ENCODE measurements at places on chromosomes 16 and 17. TPM values are rescaled to one million over a fixed set of nuclear protein-coding genes. Genes with fewer than 3 reads are reported as not detected.

NPIPA5 gene
- 0.26 TPM for total RNA-seq

DNA sequence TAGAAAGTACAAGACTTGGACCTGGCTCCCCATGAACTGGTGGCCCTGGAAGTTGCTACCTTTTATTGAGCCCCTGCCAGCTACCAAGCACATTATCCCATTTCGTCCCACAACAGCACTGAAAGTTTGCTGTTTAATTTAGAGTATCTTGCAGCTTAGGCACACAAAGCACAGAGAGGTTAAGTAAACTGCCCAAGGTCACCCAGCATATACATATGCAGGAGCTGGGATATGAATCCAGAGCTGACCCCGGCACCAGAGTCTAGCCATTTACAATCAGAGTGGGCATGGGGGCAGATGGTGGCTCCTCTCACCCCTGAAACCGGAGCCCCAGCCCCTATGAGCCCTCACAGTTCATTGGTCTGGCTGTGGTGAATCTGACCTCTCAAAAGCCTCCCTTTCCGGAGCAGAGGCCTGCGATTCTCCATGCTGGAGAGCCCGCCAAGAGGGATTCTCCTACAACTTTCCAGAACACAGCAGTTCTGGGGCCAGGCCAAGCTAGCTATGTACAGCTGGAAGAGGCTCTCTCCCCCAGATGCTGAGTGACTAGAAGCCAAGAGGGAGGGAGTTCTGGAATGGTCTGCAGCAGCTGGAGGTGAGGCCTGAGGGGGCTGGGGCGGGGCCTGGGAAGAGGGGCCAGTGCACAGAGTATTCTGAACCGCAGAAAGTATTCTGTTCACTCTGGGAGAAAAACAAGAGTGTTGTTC, 58.3 kb downstream of the SREBF1 start:
- DNase-seq, result no peak

ST6GALNAC2 gene
- total RNA-seq, result 23.0 TPM

DNA sequence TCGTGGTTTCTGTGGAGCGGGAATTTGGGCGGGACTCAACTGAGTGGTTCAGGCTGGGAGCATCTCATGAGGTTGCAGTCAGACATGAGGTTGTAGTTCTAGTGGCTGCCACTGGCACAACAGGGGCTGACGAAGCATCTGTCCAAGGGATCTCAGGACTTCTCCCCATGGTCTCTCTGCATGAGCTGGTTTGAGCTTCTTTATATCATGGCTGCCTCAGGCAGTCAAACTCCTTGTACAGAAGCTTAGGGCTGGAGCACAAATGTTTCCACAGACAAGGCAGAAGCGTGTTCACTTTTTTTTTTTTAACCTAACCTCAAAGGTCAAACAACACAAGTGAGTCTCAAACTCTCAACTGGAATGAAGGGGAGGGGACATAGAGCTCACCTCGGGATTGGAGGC, 243.3 kb downstream of the MSI2 start:
- DNase-seq, result no peak

DNA sequence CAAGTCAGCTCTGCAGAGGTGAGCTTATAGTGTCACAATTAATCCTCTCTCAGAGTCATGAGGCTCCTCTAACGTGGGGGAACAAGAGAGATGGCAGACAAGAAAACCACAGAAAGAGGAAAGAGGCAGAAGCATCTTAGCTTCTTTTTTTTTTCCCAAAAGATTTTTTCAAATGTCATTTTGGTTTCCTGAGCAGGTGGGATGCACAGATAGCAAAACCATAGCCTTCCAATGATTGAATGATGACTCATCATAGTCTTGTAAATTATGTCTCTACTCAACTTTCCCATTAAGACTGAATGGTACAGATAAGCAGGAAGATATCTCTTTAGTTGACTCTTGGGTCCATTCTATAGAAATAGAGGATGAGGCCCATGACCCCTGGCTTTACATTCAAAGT, 162.8 kb upstream of the ZFHX3 start:
- no peak for DNase-seq

GRCh38 chr17:72943826-72944689, 148.4 kb downstream of the SLC39A11 start:
- DNase-seq, result no peak

DNA sequence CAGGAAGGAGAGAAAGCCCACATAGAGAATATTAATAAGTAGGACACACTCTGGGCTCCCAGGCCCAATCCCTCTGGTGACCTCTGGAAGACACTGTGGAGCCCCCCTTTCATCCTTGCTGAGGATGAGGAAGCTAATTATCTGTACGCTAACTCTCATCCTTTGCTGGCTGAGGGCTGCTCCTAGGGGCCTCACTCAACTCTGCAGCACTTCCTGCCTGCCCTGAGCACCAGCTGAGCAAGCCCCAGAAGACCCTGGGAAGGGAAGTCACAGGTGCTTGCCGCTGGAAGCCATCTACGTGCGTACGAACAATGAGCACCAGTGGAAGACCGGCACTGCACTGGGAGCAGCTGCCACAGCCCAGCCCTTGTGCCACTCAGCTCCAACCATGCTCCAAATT, 145.8 kb upstream of the CDH5 start:
- DNase-seq, result no peak

DNA sequence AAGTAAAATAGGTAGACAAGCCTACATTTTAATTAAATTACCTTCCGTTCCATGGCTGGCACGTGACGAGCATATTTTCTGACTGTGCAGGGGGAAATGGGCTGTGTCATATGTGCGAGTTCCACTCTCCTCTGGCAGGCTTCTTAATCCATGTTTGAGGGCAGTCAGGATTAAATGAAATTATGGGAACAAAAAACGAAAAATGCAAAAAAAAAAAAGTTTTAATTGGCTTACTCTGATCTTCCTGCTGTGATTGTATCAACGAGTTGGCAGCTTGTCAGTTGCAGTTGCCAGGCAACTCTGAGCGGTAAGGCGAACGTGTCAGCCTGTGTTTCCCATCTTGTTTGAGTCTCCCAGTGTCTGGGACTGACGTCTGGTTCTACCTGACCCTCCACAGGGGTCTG, 302.9 kb upstream of the XYLT1 start:
- no peak for DNase-seq

GRCh38 chr16:12255919-12256665, 279.6 kb downstream of the SNX29 start:
- no peak for DNase-seq

- no peak for DNase-seq
Measured at GRCh38 chr17:73548620-73549311, 95.5 kb downstream of the SDK2 start.

KRTAP16-1 gene
- total RNA-seq, result not detected

DNA sequence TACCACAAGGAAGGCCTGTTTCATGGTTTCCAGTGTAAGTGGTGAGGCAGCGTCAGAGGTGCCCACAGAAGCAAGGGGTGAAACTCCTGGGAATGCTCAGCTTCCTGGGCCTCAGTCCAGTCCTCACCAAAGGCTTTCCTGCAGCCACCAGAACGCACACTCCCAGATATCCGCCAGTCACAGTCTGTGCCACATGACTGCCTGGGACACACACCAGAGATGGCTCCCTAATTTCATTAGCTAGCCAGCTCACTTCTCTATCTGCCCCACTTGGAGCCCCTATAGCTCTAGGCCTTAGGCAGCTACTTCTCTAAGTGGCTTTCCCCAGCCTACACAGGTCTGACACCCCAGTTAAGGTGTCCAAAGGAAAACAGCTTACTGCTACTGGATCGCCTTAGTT, 77.0 kb downstream of the CYTH1 start:
- no peak for DNase-seq

KRTAP4-9 gene
- total RNA-seq, result not detected

FZD2 gene
- total RNA-seq, result 35.4 TPM

- no peak for DNase-seq
Measured at GRCh38 chr16:84303023-84303422, 8.3 kb downstream of the WFDC1 start.

DNA sequence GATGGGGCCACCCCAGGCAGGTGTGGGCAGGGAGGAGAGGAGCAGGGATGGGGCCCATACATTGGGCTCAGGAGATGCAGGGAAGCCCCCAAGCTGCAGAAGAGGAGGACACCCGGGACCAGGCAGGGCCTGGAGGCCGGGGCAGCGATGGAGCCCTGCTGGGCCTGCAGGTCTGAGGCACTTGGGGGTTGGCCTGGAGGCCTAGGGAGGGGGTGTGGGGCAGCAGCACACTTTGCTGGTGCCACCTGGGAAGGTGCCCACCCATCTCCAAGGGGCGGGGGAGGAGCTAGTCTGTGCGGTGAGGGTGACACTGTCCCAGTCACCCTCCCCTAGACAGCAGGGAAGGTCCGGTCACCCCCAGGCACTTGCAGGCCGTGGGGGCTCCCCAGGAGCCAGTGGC, 6.4 kb upstream of the CCDC57 start:
- no peak for DNase-seq

- DNase-seq, result no peak
Measured at GRCh38 chr17:46796956-46797530, 21.4 kb downstream of the WNT3 start.

DNA sequence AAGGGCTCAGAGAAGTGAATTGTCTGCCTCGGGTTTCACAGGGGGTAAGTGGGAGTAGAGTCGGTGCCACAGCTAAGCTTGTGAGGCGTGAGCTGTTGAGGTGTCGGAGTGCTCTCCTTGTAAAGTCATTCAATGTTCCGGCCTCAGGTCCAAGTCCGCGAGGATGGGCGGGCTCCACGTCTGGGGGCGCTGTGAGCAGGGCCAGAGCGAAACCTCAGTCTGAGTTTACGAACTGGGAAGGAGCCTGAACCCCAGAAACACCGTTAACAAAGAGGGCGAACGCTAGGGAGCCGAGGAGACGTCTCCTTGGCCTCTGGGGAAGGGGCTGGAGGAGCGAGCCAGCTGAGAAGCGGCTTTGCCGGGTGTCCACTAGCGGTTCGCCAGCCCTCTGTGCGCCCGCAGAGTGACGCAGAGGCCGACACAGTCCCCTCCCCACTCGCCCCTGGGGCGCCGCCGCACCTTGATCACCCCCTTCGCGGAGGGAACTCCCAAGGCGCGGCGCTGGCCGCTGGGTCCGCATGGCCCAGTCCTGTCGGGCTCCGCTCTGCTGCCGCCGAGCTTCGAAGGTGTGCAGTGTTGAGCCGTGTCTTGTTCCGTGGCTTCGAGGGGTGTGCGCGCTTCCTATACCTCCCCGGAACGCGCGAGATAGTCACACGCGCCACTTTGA, 4.9 kb downstream of the IRX3 start:
- DNase-seq, result no peak

CHST5 gene
- total RNA-seq, result 0.15 TPM

GRCh38 chr17:45820052-45820780, 24.5 kb upstream of the SPPL2C start:
- no peak for DNase-seq

DNA sequence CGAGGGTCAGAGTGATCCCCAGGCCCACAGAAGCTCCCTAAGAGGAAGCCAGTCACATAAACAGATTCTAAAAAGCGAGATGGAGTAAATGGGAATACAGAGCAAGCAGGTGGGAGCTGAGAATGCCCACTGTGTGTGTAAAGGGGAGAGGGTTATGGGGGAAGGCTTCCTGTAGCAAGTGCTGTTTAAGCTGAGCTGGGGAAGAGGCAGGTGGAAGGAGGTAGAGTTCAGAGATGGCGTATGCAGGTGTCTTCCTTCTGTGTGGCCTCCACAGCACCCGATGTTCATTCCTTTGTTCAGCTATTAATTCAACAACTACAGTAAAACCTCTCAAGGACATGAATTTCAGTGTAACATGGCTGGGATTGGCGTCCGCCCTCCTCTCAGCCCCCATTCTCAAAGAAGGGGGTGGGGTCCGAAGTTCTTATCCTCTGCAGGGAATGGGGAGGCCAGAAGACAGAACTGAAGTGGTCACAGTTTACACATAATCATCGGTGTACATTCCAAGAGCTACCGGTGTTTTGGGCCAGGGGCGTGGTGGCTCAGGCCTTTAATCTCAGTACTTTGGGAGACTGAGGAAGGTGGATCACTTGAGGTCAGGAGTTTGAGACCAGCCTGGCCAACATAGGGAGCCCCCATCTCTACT, 1.8 kb downstream of the EEF2K start:
- DNase-seq, result no peak

DNA sequence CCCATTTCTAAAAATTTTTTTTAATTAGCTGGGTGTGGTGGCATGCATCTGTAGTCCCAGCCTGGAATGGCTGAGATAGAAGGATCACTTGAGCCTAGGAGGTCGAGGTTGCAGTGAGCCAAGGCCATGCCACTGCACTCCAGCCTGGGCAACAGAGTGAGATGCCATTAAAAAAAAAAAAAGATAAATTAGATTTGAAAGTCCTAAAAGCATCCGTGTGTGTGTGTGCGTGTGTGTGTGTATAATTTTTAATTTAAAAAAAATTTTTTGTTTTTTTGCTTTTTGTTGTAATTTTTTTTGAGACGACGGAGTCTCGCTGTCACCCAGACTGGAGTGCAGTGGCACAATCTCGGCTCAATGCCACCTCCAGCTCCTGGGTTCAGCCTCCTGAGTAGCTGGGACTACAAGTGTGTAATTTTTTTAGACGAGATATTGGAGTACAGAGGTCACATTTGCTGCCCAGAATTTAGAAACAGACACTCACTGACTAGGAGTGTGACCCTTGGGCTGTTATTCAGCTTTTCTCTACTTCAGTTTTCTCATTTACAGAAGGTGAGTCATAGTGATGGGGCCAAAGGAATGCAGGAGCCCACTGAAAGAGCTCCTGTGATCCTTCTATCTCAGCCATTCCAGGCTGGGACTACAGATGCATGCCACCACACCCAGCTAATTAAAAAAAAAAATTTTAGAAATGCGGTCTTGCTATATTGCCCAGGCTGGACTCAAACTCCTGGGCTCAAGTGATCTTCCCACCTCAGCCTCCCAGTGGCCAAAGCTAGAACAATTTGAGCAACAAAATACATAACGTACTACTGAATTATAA, 25.5 kb upstream of the TBX4 start:
- DNase-seq, result no peak

DNA sequence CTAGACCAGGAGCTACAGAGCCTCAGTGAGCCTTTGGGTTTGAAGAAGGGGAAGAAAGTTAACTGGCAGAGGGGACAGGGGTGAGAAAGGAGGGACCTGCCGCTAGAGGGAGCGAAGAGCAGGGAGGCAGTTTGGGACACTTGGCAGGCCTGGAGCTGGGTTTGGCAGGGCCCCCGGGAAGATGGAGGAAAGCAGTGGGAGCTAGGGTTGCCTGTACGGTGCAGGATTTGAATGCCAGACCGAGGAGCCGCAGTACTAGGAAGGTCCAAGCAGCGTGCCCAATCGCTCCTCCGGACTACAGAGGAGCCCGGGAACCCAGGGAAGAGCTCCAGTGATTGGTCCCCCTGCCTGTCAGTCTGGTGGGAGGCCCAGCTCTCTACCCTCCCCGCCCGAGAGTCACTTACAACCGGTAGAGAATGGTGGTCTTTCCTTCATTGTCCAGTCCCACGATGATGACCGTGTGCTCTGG, 1.3 kb downstream of the ARL5C start:
- peak; percentile 25 for DNase-seq

DNA sequence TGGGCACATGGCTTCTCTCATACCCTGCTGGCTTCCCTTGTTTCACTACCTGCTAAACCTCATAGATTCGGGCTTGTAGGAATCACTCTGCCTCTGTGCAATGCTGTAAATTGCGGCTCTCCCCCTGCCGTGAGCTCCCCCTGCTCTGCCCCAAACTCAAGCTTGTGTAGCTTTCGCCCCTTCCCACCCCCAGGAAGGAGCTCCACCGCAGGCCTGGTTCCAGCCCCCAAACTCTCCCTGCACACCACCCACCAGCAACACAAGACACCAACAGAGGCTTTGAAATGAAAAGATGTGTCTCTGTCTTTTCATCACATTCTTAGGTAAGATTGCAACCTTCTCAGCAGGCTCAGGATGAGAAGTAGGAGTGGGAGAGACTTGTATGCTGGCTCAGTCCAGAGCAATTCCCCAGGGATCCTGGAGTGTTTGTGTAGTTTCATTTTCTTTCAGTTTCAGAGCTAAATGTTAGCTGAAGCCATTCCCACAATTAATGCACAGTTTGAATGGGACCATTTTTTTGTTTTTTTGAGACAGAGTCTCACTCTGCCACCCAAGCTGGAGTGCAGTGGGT, 14.2 kb downstream of the CX3CL1 start:
- no peak for DNase-seq

NHLRC4 gene
- total RNA-seq, result 4.0 TPM
